ENCODE measurements at places on chromosomes 2 and 18. TPM values are rescaled to one million over a fixed set of nuclear protein-coding genes. Genes with fewer than 3 reads are reported as not detected.

- no peak for DNase-seq
- peaks cover 25% of the 10 kb centered on the region for H3K4me1 ChIP-seq
- peak overlapping the region; percentile 40 for H3K4me3 ChIP-seq
Observed at GRCh38 chr2:66576561-66577320, 141.8 kb downstream of the MEIS1 start.

DNA sequence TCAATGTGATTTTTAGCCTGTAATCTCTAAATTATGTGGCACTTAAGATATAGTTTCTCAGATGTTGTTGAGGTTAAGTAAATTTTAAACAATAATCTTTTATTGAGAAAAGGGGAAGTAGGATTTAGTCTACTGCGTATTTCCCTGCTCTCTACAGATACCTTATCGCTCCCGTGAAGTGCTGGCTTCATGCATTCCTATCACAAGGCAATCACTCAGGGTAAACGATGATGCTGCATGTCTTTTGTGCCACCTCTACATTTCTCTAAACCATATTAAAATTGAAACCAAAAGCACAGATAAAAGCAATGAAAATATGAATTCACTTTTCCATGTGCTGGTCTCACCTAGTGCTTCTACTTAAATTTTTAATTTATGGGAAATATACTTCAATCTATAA, 14.4 kb upstream of the RPE start:
- no peaks in the 10 kb centered on the region for H3K4me1 ChIP-seq
- H3K27me3 ChIP-seq, result no peaks in the 10 kb centered on the region
- no peak overlapping the region for H3K27ac ChIP-seq
- H3K4me3 ChIP-seq, result no peak overlapping the region

DNA sequence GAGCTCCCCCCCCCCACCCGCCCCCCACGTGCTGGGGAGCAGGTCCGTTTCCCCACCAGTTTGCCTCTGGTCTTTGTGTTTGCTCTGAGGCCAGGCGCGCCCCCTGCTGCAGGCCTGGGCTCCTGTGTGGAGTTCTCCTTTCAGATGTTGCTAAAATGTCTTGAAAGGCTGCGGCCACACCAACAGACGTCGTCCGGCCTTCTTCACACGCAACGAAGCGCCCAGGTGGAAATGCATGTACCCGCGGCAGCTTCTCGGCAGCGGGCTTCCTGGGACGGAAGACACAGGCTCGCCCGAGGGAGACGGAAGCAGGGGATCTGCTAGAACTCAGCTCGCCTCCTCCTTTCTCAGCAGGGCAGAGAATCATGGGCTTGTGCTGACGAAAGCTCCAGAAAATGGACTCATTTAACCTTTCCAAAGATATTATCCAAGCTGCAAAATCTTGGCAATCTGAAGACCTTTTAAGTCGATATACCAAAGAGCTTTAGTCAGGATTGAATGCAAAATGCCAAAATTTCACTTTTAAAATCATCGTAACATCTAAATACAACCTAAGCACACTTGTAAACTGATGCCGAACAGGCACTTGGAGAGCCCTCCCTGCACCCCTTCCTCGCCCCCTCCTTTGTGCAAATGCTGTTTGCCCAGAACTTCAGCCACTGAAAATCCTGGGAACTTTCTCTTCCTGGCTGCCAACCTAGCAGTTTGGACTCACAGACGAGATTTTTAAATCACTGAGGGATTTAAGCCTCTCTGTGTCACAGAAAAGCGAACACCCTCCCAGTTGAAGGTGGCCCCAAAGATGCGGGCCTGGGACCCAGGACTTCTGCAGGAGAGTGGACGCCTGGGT, 125.5 kb upstream of the ZNF516 start:
- H3K36me3 ChIP-seq, result no peaks in the 10 kb centered on the region
- peak; percentile 67 for DNase-seq
- no peaks in the 10 kb centered on the region for H3K27me3 ChIP-seq
- H3K4me3 ChIP-seq, result peak overlapping the region; percentile 44
- H3K27ac ChIP-seq, result peak overlapping the region; percentile 12
- peaks cover 27% of the 10 kb centered on the region for H3K4me1 ChIP-seq

DNA sequence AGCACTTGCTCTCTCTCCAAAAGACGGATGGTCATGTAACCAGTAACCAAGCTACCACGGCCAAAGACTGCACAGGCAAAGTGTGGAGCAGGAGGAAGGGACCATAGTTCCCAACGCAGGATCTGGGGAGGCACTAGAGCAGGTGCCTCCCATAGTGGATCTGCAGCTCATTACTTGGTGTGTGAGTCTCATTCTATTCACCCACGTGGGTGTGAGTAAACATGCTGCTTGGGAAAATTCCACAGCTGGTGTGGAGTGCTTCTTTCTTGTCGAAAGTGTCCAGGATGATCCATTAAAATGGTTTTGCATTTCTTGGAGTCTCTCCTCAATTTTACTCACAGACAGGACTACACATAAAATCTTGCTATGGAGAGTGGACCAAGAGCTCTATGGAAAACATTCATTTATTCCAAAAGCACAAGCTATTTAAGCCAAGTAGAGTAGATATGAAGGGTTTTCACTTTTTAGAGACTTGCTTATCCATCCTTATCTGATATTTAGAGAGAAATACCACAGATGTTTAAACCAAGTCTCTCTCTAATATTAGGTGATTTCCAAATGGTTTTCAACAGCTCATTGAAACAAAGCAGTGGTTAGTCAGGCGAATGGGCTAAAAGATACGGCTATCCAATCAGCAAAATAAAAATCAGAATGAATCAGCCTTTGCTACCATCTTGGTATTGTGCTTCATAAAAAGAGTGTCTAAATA, 104.3 kb upstream of the CCDC195 start:
- peaks cover 11% of the 10 kb centered on the region for H3K4me1 ChIP-seq
- H3K36me3 ChIP-seq, result peaks cover 5% of the 10 kb centered on the region
- no peak overlapping the region for H3K27ac ChIP-seq
- DNase-seq, result peak; percentile 36

DNA sequence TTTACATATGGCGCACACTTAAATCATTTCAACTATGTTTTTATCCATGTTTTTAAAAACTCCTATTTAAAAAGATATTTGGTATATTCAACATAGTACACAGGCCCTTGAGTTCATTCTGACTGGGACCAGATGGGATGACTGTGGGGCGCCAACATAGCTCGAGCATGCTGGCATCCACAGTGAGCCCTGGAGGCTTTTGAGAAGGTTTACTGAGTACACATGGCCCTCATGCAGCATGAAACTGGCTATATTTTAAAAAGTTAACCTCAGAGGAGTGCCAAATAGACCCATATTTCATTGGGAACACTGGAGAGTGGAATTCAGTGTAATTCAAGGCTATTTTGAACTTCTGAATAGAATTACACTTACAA, 83.6 kb downstream of the CCDC85A start:
- H3K27me3 ChIP-seq, result no peaks in the 10 kb centered on the region
- no peaks in the 10 kb centered on the region for H3K4me1 ChIP-seq
- H3K4me3 ChIP-seq, result no peak overlapping the region
- DNase-seq, result no peak
- no peaks in the 10 kb centered on the region for H3K36me3 ChIP-seq
- H3K27ac ChIP-seq, result no peak overlapping the region

DNA sequence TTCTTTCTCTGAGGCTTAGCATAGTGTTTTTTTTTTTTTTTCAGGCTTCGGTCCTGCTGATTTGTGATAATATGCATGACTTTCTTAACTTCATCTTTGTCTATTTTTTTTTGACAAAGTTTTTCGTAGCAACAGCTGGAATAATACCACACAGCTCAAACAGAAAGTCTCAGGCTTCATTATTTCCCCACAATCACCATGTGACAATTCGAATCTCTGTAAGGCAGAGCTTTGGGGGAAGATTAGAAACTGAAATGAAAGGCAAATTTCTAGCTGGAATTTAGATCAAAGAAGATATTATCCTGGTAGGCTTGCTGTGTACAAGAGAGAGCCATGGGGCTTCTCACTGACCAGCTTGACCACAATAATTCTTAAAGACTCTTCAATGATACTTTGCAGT, 12.2 kb upstream of the CD28 start:
- H3K4me1 ChIP-seq, result no peaks in the 10 kb centered on the region
- no peaks in the 10 kb centered on the region for H3K36me3 ChIP-seq
- no peak overlapping the region for H3K4me3 ChIP-seq
- DNase-seq, result no peak
- no peak overlapping the region for H3K27ac ChIP-seq

DNA sequence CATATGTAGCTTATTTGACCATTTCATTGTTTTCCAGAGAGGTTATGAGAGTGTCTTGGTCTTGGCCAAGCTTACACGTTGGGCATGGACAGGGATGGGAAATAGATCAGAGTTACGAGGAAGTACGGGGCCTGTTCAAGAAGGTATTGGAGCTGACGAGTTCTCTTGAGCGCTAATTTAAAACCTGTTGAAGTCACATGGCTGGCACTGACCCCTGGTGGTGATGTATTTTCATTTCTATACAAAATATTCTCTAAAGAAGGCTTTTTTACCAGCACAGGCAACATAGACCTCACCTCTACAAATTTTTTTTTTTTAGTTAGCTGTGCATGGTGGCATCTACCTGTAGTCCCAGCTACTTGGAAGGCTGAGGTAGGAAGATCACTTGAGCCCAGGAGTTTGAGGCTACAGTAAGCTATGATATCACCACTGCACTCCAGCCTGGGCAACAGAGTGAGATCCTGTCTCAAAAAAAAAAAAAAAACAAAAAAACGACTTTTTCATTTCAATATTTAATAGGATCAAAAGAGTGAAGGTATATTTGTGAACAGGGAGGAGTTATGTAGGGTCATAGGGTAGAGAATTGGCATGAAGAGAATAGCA, 19.6 kb downstream of the UGP2 start:
- peaks cover 6% of the 10 kb centered on the region for H3K4me1 ChIP-seq
- peaks cover 24% of the 10 kb centered on the region for H3K36me3 ChIP-seq

GRCh38 chr18:23131693-23132319, 3.5 kb upstream of the CABLES1 start:
- peaks cover 19% of the 10 kb centered on the region for H3K4me1 ChIP-seq
- H3K4me3 ChIP-seq, result no peak overlapping the region
- H3K36me3 ChIP-seq, result no peaks in the 10 kb centered on the region

- no peak overlapping the region for H3K27ac ChIP-seq
- peak; percentile 69 for DNase-seq
- H3K36me3 ChIP-seq, result no peaks in the 10 kb centered on the region
- H3K27me3 ChIP-seq, result no peaks in the 10 kb centered on the region
- H3K4me1 ChIP-seq, result peaks cover 4% of the 10 kb centered on the region
Observed at GRCh38 chr18:31302991-31303390, 15.0 kb upstream of the DSG1 start.

- H3K4me1 ChIP-seq, result peaks cover 22% of the 10 kb centered on the region
- H3K4me3 ChIP-seq, result peak overlapping the region; percentile 99
- peak overlapping the region; percentile 91 for H3K27ac ChIP-seq
- H3K36me3 ChIP-seq, result no peaks in the 10 kb centered on the region
- no peaks in the 10 kb centered on the region for H3K27me3 ChIP-seq
Observed at GRCh38 chr18:51196811-51197660, 445 bp downstream of the MEX3C start.

DNA sequence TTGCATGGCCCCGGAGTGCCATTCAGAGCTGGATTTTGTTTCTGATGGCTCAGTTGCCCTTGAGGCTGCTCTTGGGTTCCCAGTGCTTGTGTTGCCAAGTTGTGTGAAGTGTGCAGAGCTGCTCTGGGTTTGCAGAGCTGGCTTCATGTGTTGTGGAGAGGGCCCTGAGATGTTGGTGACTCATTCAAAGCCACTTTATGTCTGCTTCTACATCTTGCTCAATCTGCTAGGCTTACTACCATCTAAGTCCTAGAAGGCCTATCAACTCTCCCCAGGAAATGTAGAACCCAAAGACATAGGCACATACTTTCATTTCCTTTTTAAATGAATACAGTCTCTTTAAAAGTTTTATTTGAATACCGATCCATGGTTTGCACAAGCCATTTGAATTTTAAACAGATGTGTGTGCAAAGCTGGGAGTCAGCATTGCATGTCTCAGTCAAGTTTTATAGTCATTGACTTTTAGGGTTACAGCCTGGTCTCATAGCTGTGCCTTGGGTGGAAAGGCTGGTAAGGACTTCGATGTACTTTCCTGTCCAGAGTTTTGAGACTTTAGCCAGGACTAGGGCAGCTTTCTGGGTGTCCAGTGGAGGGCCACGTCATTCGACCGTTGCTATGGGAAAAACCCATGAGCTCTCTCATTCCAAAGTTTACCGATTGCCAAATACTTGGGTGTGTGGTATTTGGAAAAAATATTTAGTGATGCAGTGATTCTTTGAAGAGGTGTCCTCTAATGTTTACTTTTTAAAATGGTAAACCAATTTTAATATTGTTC, 105.0 kb downstream of the LTBP1 start:
- peak; percentile 52 for DNase-seq
- no peak overlapping the region for H3K4me3 ChIP-seq
- no peaks in the 10 kb centered on the region for H3K27me3 ChIP-seq

- H3K36me3 ChIP-seq, result no peaks in the 10 kb centered on the region
- no peak overlapping the region for H3K27ac ChIP-seq
- no peak overlapping the region for H3K4me3 ChIP-seq
- H3K27me3 ChIP-seq, result no peaks in the 10 kb centered on the region
- DNase-seq, result no peak
Observed at GRCh38 chr2:197349699-197350098, 39.1 kb upstream of the ANKRD44 start.

GRCh38 chr2:126244937-126245336, 411.0 kb upstream of the GYPC start:
- no peaks in the 10 kb centered on the region for H3K4me1 ChIP-seq
- H3K27me3 ChIP-seq, result no peaks in the 10 kb centered on the region
- H3K4me3 ChIP-seq, result no peak overlapping the region
- no peak for DNase-seq

DNA sequence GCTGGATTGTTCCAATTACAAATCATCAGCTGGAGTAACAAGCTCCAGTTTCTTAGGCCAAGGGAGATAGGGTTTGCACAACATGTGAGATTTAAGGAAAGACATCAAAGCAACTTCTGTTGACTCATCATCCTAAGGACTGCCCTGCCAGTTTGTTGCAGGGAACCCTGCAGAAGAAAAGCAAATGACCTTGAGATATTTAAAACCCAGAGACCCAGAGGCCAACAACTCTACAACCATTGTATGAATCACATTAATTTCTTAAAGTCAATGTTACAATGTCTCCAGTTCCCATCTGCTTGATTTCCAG, 491.8 kb upstream of the ACVR2A start:
- no peak overlapping the region for H3K27ac ChIP-seq
- no peaks in the 10 kb centered on the region for H3K36me3 ChIP-seq
- no peak for DNase-seq
- H3K4me3 ChIP-seq, result no peak overlapping the region

NCKAP5 gene
- total RNA-seq, result 2.7 TPM

LIMS2 gene
- total RNA-seq, result 73.3 TPM

LIMS4 gene
- 1.3 TPM for total RNA-seq

MAL gene
- 0.41 TPM for total RNA-seq

FEZ2 gene
- 43.2 TPM for total RNA-seq

ITGAV gene
- 661 TPM for total RNA-seq

LCT gene
- not detected for total RNA-seq

KCNF1 gene
- total RNA-seq, result 1.6 TPM

ANKRD29 gene
- total RNA-seq, result 0.70 TPM

POTEC gene
- total RNA-seq, result not detected

TSPYL6 gene
- total RNA-seq, result not detected

Measured in astrocyte (in vitro differentiated cells and primary cell).